ENCODE measurements at places on chromosomes 13 and 19.

DNA sequence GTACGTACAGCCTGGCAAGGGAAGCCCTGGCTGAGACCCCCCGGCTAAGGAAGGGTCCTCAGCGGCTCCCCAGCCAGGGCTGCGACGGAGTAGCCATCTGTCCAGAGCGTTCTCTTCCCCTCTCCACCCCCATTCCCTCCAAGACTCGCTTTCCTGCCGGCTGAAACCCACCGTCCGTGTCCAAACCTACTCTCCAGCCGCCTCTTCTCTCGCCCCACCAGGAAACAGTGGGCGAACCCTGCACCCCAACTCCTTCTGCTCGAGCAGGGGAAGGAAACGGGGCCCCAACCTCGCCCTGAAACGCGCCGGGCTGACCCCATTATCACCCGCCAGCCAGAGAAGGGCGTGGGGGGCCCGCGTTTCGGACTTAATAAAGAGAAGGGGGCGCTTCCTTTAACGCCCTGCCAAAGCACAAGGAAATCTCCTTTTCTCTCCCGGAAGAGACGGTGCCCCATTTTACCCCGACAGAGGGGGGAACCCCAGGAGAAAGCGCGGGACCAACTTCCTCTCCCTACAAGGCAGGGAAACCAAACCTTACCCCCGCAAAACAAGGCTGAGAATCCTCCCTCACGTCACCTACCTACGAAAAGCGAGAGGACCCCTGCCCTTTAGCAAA lies 2.5 kb downstream of the ZC3H4 start:
- DNase-seq: no peak

GRCh38 chr19:54001496-54001895 lies 10.1 kb downstream of the CACNG6 start:
- no peak for DNase-seq

- DNase-seq: no peak
These were observed 5.3 kb downstream of the SLC25A15 start for GRCh38 chr13:40794414-40795368.

GRCh38 chr13:50025436-50025835 lies 10.2 kb downstream of the KCNRG start:
- DNase-seq: no peak

- DNase-seq: no peak
These were observed 319 bp downstream of the FRY start for GRCh38 chr13:32031815-32032370.

- no peak for DNase-seq
These were observed 74.6 kb downstream of the GNG7 start for GRCh38 chr19:2627855-2628254.

DNA sequence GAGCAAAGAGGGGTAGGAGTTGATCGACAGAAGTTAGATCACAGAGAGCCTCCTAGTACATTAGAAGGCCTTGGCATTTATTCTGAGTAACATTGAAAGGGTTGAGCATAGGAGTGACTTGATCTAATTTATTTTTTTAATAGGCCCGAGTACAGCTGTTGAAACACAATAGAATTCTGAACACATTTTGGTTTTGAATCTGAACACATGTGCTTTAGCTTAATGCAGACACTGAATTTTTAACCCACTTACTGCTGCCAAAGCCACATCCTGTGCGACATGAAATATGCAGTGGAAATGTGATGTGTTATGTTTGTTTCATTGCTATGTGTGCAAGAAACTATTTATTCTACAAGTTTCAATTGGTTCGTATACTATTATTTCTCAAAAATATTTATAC lies 1505.9 kb downstream of the PCDH9 start:
- no peak for DNase-seq

GRCh38 chr13:67416047-67416925 lies 186.2 kb upstream of the PCDH9 start:
- no peak for DNase-seq

GRCh38 chr13:83753912-83754624 lies 128.2 kb downstream of the SLITRK1 start:
- DNase-seq: no peak

DNA sequence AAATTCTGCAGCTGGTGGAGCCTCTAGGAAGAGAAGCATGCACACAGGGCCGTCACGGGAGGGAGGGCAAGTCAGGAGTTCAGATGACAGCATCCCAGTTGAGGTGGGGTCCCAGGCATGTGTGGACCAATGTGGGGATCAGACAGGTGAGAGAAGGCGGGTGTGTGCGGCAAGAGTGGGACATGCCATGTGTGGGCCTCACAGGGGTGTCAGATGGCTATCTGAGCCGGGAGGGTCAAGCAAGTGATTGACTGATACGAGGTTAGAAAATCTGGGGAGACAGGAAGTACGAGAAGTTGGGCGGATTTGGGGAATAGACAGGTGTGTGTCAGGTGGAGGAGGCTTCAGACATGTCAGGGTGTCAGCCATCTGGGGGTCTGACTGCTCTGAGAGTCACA lies 8.9 kb downstream of the RASGRP4 start:
- DNase-seq: no peak
